ENCODE measurements at places on chromosomes 7 and 10.

GRCh38 chr10:72329290-72330068, 25.2 kb downstream of the DNAJB12 start:
- DNase-seq: no peak

DNA sequence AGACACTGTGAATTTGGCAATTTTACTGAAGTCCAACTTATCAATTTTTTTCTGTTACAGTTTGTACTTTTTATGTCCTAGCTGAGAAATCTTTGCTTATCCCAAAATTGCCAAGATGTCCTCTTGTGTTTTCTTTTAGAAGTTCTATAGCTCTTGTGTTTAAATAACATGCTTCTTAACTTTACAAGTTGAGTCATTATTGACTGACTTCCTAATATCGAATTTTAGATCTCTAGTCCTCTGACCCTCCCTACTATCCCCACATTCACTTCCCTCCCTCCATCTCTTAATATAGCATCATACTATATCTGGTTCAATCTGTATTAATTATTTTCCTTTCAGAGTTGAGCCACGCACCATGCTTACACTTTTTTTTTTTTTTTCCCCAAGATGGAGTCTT, 61.9 kb downstream of the MRPL32 start:
- no peak for DNase-seq

GRCh38 chr10:43689955-43690771, 41.5 kb upstream of the ZNF32 start:
- DNase-seq: no peak

- no peak for DNase-seq
Observed at GRCh38 chr7:118657391-118658005, 433.0 kb downstream of the ANKRD7 start.

DNA sequence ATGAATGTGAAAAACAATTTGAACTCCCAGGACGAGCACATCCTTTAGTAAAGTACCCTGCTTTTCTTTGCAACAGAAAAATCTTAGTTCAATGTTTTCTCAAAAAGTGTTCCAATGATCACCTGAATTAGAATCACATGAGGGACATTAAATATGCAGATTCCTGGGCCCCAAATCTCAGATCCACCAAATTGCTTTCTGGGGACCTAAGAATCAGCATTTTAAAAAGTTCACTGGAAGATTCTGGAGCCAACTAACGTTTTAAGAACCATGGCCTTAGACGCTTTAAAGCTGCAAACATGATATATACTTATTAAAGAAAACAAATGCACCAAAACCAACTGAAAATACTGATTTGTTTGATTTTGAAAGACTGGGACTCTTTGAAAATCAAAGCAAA, 143.4 kb upstream of the TMEM168 start:
- DNase-seq: no peak

DNA sequence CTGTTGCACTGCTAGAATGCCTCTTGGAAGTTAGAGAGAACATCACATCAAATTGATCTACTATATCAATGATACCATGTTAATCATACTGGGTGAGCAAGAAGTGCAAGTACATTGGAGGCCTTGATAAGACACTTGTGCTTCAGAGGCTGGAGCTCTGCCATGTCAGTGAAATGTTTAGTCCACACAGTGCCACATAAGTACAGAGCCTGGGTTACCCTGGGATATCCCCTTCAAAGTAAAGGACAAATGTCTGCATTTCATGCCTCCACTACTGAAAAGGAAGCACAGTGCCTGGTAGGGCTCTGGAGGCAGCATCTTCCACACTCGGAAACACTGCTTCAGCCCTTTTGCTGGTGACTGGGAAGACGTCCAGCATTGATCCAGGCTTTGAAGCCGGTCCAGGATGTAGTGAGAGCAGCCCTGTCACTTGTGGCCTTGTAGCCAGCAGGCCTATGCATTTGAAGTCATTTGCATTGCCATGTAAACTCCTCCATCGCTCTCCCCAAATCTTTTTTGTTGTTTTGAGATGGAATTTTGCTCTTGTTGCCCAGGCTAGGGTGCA, 15.7 kb upstream of the STN1 start:
- DNase-seq: no peak

DNA sequence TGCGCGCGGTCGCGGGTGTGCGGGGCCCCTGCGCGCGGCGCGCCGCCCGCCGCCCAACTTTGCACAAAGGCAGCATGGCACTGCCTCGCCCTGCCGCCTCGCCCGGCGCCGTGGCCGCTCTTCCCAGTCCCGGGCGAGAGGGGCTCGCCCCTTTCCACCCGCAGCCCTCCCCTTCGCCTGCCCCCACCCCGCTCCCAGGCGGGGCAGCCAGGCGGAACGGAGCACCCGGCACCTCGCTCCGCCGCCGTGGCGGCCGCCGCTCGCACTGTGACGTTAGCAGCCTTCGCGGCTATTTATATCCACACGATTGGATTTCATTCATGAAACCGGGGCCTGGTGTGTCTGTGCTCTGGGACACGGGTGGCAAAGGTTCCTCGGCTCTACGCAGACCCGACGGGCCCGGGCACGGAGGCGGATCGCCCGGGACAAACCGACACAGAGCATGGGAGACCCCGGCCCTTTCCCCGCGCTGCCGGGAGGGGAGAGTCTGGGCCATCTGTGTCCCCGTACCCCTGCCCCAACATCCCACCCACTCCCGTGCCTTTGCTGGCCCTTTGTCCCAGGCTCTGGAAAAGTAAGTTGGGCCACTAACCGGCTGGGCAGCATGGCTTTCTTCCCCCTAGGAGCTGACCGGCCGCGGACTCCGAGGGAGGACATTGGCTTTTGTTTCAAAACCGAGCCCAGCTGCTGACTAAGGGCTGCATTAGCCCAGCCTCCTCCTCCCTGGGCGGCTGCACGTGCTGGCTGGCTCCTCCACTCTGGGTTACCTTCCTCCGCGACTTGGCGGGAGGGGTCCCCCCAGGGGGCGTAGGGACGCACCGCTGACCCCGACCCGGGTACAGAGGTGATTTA, at the start of gene RHOBTB1:
Gene RHOBTB1, minus strand, starts transcription at position 128 of the 852 bp plus-strand sequence. CDS start 32,643 bp downstream, outside the sequence.
- DNase-seq: peak; percentile 37

- no peak for DNase-seq
Observed at GRCh38 chr7:52447581-52448180, 587.8 kb upstream of the POM121L12 start.

GRCh38 chr10:101650863-101651262, 44.1 kb downstream of the FBXW4 start:
- no peak for DNase-seq

DNA sequence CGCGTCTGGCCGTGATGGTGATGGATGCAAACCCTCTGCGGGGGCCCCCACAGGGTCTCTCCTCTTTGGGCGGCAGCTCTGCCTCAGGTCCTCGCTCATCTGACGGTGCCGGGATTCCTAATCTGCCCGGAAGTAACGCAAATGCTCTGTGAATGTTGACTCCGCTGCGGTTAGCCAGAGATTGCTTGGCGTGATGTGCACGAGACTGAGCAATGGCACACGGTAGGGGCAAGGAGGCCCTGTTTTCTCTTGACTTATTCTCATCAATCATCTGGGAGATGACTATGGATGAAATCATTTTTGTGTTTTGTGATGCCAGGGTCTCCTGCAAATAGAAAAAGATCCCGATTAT, 116.5 kb upstream of the ADAM12 start:
- DNase-seq: no peak

GRCh38 chr7:157693071-157693520, 356.3 kb downstream of the DNAJB6 start:
- no peak for DNase-seq

- DNase-seq: peak; percentile 55
Observed at GRCh38 chr10:77641788-77642397, 4.3 kb upstream of the KCNMA1 start.

DNA sequence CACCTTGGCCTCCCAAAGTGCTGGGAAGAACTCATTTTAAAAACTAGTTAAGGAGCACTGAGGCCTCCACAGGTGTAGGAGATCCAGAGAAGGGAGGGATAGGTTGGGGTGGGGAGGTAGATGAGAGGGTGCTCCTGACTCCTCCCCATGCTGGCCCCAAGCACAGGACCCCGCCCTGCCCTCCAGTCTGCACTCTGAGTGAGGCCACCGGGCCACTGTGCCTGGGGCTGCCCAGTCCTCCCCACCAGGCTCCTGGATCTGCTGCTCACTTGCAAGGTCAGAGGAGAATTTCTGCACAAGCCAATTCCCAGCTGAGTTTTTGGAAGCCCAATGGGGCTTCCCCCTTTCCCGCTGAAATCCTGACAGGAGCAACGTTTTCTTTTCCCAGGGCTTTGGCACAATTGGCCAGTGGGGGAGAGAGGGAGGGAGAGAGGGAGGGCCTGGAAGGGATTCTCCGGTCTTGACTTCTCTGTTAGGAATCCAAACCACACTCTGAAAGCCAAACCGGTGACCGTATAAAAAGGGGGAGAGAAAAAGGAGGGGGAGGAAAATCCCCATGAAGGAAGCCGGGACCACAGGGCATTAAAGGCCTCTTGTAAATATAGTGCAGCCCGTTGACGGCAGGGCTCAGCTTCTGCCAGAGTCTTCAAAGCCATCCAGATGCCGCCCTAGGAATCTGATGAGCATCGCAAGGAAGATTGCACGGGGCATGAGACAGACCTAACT, 116.2 kb downstream of the SH3PXD2A start:
- DNase-seq: no peak

GRCh38 chr7:1864161-1864940, 194.3 kb downstream of the ELFN1 start:
- DNase-seq: no peak

GRCh38 chr7:18647582-18647981, 152.0 kb downstream of the HDAC9 start:
- no peak for DNase-seq

DNA sequence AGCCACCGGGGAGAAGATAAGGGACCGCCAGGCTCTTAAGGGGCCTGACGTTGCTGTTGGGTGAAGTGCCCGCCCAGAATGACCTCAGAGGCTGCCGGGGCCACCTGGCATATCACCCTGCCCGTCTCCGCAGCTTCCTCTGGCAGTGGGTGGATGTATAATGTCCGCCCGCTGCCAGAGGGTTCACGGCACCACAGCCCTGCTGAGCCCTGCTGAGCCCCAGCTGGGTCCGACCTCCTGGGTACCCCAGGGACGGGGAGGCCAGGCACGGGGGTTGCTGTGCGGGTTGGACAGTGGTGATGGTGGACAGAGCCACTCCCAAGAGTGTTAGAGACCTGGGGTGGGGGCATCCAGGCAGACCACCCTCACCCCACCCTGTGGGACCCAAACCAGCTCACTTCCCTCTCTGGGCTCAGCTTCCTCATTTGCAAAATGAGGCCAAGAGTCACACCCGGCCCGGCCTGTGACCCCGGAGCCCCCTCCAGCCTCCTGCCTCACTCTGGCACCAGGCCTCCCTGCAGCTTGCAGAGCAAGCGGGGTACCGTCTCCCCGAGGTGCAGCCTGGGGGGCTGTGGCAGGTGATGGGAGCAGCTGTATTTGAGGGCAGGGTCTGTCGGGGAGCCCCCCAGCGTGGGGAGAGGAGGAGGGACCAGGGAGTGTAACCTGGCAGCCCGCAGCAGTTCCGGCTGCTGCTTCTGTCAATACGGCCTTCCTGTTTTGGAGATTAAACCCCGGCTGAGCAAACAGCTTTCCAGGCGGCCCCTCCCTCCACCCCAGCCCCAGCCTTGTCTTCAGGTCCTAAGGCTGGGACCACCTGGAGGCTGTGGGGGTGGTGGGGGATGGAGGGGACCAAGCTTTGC, 8.4 kb upstream of the LFNG start:
- DNase-seq: no peak

DNA sequence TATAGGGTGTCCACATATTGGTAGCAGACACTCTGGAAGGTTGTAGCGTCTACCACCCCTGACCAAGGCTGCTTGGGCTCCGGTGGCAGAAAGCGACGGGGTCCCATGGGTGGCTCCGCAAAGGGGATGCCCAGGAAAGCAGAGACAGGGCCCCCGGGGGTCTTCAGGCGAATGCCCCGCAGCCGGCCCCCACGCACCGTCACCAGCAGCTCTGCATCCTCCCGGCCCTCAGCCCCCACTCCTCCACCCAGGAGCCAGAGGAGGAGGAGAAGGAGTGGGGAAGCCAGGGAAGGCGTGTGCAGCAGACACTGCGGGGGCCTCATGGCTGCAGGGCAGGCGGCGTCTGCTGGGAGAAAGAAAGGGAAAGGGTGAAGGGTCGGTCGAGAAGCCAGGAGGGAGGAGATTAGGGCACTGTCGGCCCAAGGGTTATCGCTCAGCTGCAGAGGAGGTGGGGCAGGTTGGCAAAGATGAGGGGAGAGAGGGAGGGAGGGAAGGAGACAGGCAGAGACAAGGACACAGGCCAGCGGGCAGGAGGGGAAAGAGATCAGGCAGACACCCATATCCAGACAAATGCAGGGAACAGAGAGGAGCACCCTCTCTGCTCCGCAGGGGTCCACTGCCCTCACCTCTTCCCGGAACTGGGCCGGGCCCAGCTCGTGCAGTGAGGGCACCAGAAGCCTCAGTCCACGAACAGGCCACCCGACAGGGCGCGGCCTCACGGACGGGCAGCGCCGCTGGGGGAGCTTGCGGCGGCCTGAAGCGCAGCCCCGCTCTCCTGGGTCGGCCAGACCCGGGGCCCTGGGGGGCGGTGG, 1.6 kb downstream of the ACHE start:
- no peak for DNase-seq

Data from NCI-H2107 (cell line).